ENCODE measurements at places on chromosomes 7 and 10. TPM values are rescaled to one million over a fixed set of nuclear protein-coding genes. Genes with fewer than 3 reads are reported as not detected.

MRPL43 gene
- total RNA-seq = 117 TPM

LRRTM3 gene
- not detected for total RNA-seq

SPDYE18 gene
- not detected for total RNA-seq

ZNF783 gene
- 8.9 TPM for total RNA-seq

GRB10 gene
- total RNA-seq = 11.3 TPM

UTF1 gene
- not detected for total RNA-seq

IRF5 gene
- total RNA-seq = not detected

NPC1L1 gene
- total RNA-seq = not detected

GARIN1A gene
- 0.99 TPM for total RNA-seq

UFSP1 gene
- 5.2 TPM for total RNA-seq

CTTNBP2 gene
- not detected for total RNA-seq

AS3MT gene
- total RNA-seq = 4.0 TPM

GPR85 gene
- total RNA-seq = 4.9 TPM

BMPER gene
- total RNA-seq = 11.5 TPM

WNT8B gene
- not detected for total RNA-seq

PLEKHS1 gene
- not detected for total RNA-seq

CCZ1 gene
- total RNA-seq = 70.4 TPM

AQP1 gene
- 0.46 TPM for total RNA-seq

CACNB2 gene
- not detected for total RNA-seq

PTN gene
- 1.9 TPM for total RNA-seq

IL2RA gene
- total RNA-seq = not detected

SPDYE11 gene
- total RNA-seq = not detected

KIF11 gene
- total RNA-seq = 33.4 TPM

EGFR gene
- 83.1 TPM for total RNA-seq

PRSS37 gene
- not detected for total RNA-seq

C10orf67 gene
- total RNA-seq = 0.34 TPM

AGAP9 gene
- 3.2 TPM for total RNA-seq

PAPOLB gene
- total RNA-seq = not detected

MAP3K8 gene
- 2.3 TPM for total RNA-seq

SPDYE6 gene
- total RNA-seq = not detected

SLIT1 gene
- not detected for total RNA-seq

AGAP6 gene
- total RNA-seq = 4.2 TPM

CFAP69 gene
- 0.77 TPM for total RNA-seq

TDRD1 gene
- not detected for total RNA-seq

OR2A2 gene
- not detected for total RNA-seq

FAM24B gene
- total RNA-seq = 6.6 TPM

ZNF804B gene
- total RNA-seq = not detected

HTR7 gene
- total RNA-seq = 0.21 TPM

CUBN gene
- total RNA-seq = 0.59 TPM

CRHR2 gene
- not detected for total RNA-seq

ASB4 gene
- not detected for total RNA-seq

SOSTDC1 gene
- not detected for total RNA-seq

NEUROD6 gene
- total RNA-seq = not detected

CLCN1 gene
- not detected for total RNA-seq

ANKRD61 gene
- not detected for total RNA-seq

MYL10 gene
- total RNA-seq = not detected

Data from HFFc6 (cell line).